ENCODE measurements at places on chromosomes 11 and 22.

DNA sequence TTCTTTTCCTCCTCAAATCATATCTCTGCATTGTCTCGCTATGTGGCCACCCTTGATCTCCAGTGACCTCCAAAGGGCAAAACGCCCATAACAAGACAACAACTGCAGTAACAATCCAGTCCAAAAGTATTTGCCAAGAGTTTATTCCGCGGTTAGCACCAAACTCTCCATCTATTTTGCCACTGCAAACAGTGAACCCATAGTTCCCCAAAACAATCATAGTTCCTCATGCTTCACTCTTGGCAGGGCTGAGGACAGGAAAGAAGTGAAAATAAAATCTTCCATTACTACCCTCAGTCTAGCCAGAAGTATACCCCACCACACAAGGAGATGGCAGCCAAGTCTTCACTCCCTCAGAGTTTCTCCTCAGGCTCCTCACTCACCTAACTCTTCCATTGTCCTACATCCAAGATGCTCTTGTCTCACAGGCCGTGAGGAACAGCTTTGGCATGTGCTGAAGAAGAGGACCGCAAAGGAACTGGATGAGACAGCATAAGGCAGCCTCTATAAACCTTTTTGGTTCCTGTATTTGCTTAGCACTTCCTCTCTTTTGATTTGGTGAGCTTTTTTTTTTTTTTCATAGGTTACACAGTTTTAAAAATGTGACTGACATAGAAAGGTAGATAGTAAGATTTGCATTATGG, at the start of gene LPXN:
Gene LPXN (minus strand): TSS at position 480 of the 644 bp plus-strand sequence. CDS start 84 bp downstream, at position 396.
- H3K4me1 ChIP-seq = peaks cover 66% of the 10 kb centered on the region
- peak within 1 kb of the TSS; percentile 93 for H3K4me3 ChIP-seq
- DNase-seq = peak; percentile 43
- H3K27ac ChIP-seq = peak within 1 kb of the TSS; percentile 99
- no peaks in the 10 kb centered on the region for H3K36me3 ChIP-seq

DNA sequence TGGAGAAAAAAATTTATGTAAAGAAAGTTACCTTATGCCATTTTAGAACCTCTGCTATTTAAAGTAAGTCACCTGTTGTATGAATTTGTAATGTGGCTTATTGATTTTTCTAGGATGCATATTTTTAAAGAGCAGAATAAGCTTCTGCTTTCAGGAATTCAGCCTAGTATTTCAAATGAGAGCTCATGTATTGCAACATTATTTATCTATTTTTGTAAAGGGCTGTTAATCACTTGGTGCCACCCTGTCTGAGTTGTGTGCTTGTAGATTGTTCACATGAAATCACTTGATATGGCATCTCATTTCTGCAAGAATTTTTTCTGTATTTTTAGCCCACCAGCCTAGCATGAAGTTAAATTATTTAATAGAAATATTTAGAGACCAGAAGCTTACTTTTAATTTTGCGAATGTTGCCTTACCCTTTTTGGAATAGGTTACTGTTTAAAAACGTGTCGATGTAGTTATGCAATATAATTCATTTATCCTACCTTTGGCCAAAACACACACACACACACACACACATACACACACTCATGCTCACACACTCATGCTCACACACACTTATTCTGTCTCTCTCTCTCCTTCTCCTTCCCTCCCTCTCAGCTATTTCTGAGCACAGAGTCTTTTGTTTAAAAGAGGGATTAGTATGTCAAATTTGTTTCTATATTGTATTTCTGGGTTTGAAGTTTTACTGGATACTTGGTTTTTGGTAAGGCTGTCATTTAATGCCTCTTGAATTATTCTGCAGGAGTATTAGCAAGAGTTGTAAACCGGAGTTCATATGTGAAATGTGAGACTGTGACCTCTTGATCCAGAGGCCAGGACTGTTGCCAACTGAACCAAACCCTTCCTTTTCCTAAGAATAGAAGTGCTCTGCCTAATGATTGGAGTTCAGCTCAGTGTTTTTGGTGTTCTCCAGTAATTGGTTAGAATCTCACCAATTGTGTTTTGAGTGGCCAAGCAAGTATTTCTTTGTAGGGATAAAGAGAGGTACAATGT, 34.4 kb downstream of the YAP1 start:
- no peaks in the 10 kb centered on the region for H3K4me1 ChIP-seq
- H3K36me3 ChIP-seq = no peaks in the 10 kb centered on the region
- no peak for DNase-seq
- peaks cover 2% of the 10 kb centered on the region for H3K27me3 ChIP-seq
- H3K27ac ChIP-seq = no peak overlapping the region
- H3K4me3 ChIP-seq = no peak overlapping the region

DNA sequence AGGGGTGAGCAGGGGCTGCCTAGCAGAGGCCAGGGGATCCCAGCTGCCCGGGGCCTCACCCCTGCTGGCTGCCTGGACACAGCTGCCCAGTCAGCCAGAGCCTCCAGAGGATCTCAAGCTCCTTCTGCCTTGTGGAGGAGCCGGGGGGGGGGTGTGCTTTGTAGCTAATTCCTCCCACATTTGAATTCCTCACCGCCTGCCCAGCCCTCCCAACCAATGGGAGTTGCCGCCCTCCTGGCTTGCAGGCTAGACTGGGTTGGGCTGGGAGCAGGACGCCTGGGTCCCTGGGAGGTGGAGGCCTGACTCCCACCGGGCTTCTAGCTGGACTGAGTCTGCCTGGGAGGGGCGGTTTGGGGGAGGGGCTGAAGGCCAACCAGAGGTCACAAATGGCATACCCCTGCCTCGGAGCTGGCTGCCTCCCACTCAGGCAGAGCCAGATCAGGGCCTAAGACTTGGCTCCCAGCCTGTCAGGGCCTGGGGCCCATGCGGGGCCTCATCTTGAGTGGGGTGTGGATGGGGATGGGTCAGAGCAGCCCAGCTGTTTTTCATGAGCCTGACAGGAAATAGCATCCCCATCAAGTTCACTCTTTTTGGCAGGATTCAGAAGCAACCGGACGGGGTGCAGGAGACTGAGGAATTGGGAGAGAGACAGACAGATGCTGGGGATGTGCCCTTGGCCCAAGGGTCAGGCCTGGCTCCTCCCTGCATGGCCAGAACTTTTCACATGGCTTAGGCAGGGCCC, 29.2 kb upstream of the PDE2A start:
- H3K36me3 ChIP-seq = peaks cover 51% of the 10 kb centered on the region
- DNase-seq = no peak
- no peak overlapping the region for H3K4me3 ChIP-seq

DNA sequence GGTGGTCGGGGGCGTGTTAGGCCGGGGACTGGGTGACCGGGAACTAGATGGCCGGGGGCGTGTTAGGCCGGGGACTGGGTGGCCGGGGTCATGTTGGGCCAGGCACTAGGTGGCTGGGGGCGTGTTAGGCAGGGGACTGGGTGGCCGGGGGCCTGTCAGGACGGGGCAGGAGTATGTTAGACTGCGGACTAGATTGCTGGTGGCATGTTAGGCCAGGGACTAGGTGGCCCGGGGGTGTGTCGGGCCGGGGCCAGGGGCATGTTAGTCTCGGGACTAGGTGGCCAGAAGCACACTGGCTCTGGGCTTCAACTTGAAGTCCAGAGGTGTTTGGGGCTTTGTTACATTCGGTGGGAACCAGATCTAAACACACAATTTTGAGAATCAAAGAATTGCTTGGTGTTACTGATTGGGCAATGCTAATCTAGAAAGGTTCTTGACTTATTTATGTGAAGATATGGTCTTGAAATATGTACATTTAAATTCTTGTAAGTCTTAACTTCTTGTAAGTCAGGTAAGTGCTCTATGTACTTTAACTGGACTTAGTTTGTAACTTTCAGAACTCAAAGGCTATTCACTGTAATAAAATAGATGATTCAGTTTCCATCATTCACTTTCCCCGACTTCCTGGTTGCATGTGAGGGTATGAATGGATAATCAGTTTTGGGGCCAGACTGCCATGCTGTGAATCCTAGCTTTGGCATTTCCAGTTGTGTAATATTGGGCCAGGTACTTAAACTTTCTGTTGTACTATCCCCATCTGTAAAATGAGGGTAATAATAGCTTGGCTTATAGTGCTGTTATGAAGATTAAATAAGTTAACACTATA, 1.1 kb downstream of the EXT2 start:
- H3K27me3 ChIP-seq = peaks cover 3% of the 10 kb centered on the region
- H3K27ac ChIP-seq = peak overlapping the region; percentile 50
- peaks cover 24% of the 10 kb centered on the region for H3K4me1 ChIP-seq
- H3K4me3 ChIP-seq = peak overlapping the region; percentile 80
- no peaks in the 10 kb centered on the region for H3K36me3 ChIP-seq

GRCh38 chr22:33922349-33922681, 2.0 kb upstream of the LARGE1 start:
- no peak for DNase-seq
- H3K27ac ChIP-seq = peak overlapping the region; percentile 9
- H3K4me1 ChIP-seq = peaks cover 38% of the 10 kb centered on the region
- no peaks in the 10 kb centered on the region for H3K36me3 ChIP-seq
- H3K27me3 ChIP-seq = peaks cover 24% of the 10 kb centered on the region
- H3K4me3 ChIP-seq = peak overlapping the region; percentile 90

GRCh38 chr11:112644410-112645131, 316.6 kb upstream of the NCAM1 start:
- H3K4me3 ChIP-seq = no peak overlapping the region
- no peak overlapping the region for H3K27ac ChIP-seq
- peaks cover 1% of the 10 kb centered on the region for H3K4me1 ChIP-seq
- H3K27me3 ChIP-seq = peaks cover 9% of the 10 kb centered on the region
- DNase-seq = no peak

GRCh38 chr11:70402685-70403084, 4.4 kb downstream of the CTTN start:
- no peak for DNase-seq
- peaks cover 10% of the 10 kb centered on the region for H3K4me1 ChIP-seq
- no peak overlapping the region for H3K4me3 ChIP-seq
- peaks cover 36% of the 10 kb centered on the region for H3K27me3 ChIP-seq
- no peaks in the 10 kb centered on the region for H3K36me3 ChIP-seq
- no peak overlapping the region for H3K27ac ChIP-seq

DNA sequence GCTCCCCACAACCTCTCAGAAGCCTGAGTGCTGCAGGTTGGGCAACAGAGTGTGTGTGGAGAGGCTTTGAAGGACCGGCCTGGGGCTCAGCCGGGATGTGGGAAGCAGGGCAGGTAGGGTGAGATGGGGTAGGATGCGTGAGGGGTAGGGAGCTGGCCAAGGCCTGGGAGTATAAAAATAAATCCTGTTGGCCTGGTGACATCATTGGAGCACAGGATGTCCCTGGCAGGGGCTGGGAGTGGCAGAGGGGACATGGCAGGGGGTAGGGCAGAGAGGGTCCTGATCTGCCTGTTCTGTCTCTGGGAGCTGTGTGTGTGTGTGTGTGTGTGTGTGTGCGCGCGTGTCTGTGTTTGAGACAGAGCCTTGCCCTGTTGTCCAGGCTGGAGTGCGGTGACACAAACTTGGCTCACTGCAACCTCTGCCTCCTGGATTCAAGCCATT, 28.6 kb downstream of the TEF start:
- H3K4me1 ChIP-seq = peaks cover 25% of the 10 kb centered on the region
- peaks cover 3% of the 10 kb centered on the region for H3K27me3 ChIP-seq
- peak overlapping the region; percentile 18 for H3K4me3 ChIP-seq
- H3K36me3 ChIP-seq = no peaks in the 10 kb centered on the region
- no peak for DNase-seq

DNA sequence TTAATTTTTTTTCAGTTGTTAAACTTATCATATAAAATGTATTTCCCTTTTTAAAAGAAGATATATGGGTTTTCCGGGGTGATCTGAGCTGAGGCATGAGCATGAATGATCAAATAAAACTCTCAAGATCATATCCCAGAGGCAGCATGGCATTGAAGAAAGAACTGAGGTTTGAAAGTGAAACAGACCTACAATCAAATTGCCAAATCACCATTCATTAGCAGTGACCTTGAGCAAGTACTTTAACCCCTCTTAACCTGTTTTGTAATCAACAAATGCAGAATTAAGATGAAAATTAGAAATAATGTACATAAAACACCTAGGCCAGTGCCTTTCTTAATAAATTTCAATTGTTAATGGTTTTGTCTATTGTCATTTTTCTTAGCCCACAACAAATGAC, 116.0 kb downstream of the RBFOX2 start:
- H3K4me1 ChIP-seq = no peaks in the 10 kb centered on the region
- peaks cover 2% of the 10 kb centered on the region for H3K27me3 ChIP-seq
- no peak overlapping the region for H3K4me3 ChIP-seq
- no peak for DNase-seq

GRCh38 chr22:47030881-47031627, 268.6 kb downstream of the TBC1D22A start:
- no peaks in the 10 kb centered on the region for H3K36me3 ChIP-seq
- no peak overlapping the region for H3K27ac ChIP-seq
- no peak overlapping the region for H3K4me3 ChIP-seq
- peaks cover 17% of the 10 kb centered on the region for H3K4me1 ChIP-seq
- no peak for DNase-seq

- no peaks in the 10 kb centered on the region for H3K4me1 ChIP-seq
- no peak for DNase-seq
- H3K4me3 ChIP-seq = no peak overlapping the region
- H3K27me3 ChIP-seq = peaks cover 9% of the 10 kb centered on the region
These were observed 34.3 kb upstream of the SHISAL1 start for GRCh38 chr22:44347080-44347479.

DNA sequence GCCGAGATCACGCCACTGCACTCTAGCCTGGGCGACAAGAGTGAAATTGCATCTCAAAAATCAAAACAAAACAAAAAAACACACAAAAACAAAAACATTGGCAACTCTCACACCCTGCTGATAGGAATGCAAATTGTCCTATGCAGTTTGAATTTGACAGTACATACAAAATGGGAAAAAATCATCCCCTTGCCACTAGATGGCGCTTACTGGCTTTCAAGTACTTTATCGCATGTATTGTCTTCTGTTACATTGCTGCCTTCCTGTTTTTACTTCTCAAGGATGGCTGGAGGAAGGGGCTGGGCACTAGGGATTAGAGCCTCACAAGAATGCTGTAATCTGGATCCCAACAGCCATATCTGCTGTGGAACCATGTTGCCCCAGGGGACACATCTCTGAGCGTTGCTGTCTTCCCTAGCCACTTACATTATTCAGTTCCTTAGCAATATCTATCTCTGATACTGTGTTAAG, 59.4 kb upstream of the A4GALT start:
- H3K4me3 ChIP-seq = no peak overlapping the region
- peaks cover 2% of the 10 kb centered on the region for H3K4me1 ChIP-seq
- H3K36me3 ChIP-seq = no peaks in the 10 kb centered on the region
- no peak overlapping the region for H3K27ac ChIP-seq
- DNase-seq = peak; percentile 68

DNA sequence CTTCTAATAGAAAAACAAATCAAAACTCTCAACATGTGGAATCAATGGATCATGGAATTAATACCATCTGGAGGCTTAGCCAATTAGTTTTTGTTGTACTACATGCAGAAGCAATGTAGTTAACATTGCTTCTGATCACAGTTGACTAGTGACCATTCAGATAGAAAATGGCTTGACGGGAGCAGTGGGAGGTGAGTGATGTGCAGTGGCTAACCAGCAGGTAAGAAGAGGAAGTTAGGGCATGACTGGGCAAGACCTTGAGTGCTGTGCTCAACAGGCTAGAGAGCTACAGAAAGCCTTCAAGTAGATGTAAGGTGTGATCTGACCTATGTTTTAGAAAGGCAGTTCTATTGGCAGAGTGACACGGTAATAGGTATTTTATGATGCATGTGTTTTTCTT, 60.7 kb upstream of the ALKBH3 start:
- peaks cover 14% of the 10 kb centered on the region for H3K36me3 ChIP-seq
- DNase-seq = no peak
- H3K27me3 ChIP-seq = no peaks in the 10 kb centered on the region
- no peak overlapping the region for H3K4me3 ChIP-seq
- no peaks in the 10 kb centered on the region for H3K4me1 ChIP-seq

- H3K4me1 ChIP-seq = no peaks in the 10 kb centered on the region
- H3K27ac ChIP-seq = no peak overlapping the region
These were observed 592.0 kb downstream of the SOX6 start for GRCh38 chr11:15764326-15764725.
